ENCODE measurements at places on chromosomes 3 and 15.

GRCh38 chr15:35858707-35859106, 312.7 kb upstream of the DPH6 start:
- DNase-seq, result no peak

- peak; percentile 23 for DNase-seq
These were observed 56.4 kb downstream of the TMCC1 start for GRCh38 chr3:129837065-129837642.

GRCh38 chr3:9231937-9232336, 17.5 kb downstream of the SRGAP3 start:
- DNase-seq, result no peak

DNA sequence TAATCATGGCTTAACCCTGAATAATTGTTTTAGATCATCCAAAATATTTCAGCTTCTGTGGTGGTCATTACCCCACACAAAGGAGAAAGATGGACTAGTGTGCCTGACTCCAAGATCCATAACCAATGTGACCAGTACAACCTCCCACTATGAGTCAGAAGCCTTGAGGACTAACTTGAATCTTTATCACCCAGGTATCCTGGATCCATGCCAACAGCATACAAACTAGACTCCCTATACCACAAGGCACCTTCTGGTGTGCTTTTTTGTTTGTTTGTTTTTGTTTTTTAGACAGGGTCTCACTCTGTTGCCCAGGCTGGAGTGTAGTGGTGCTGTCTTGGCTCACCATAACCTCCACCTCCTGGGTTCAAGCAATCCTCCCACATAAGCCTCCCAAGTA, 317.7 kb downstream of the VPS13C start:
- no peak for DNase-seq

DNA sequence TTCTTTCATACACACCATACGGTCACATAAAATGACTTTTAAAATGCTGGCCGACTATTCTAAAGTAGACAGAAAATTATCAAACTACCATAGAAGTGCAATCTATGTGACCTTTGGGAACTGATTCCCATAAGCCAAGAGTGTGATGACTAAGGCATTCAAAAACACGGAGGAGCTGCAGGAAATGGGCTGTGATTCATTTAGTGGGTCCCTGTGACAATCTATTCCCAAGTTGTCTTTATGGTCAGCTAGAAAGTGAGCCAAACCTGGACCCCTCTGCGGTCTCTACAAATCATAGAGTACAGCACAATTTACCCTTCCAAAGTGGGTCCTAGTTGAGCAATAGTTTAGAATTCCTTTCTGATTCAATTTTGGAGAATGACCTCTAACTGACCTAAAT, 251.5 kb upstream of the CBLB start:
- DNase-seq, result no peak

- DNase-seq, result no peak
These were observed 18.3 kb upstream of the KCNMB3 start for GRCh38 chr3:179269152-179269707.

- peak; percentile 44 for DNase-seq
These were observed 63.0 kb downstream of the VPS8 start for GRCh38 chr3:184874709-184875644.

DNA sequence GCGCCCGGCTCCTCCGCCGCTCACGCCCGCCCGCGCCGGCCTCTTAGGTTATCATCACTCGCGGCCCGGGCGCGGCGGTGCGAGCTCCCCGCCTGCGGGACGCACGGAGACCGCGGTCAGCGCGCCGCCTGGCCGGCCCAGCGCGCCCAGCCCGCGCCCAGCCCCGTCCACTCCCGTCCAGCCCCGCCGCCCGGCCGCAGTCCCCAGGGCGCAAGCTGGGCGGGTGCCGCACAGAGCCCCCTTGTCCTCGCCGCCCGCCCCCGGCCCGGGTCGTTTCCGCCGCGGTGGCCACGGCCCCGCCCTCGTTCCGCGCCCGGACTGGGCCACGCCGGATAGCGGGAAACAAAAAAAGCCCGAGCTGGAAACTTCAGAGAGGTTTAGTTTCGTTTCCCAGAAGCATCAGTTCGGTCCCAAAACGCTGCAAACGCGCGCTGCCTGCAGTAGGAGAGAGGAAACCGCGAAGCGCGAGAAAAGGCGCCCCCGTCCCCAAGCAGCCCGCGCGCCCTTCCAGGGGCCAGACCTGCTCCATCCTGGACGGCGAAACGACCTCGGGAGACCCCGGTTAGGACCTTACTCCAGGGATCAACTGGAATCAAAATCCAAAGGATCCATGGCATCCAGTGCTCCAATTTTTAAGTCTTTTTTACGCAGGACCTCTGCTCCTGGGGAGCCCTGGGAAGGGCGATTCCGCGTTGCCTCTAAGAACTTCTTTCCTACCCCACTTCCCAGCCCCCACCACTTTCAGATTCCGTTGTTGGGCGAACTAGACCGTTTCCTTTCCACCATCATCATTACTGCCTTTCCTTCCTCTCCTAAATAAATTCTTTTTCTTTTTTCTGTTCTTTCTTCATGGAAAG, at the start of gene ATP10A:
Gene ATP10A, minus strand, starts transcription at position 217 of the 857 bp plus-strand sequence. CDS start 231 bp downstream, outside the sequence.
- DNase-seq, result peak; percentile 32

DNA sequence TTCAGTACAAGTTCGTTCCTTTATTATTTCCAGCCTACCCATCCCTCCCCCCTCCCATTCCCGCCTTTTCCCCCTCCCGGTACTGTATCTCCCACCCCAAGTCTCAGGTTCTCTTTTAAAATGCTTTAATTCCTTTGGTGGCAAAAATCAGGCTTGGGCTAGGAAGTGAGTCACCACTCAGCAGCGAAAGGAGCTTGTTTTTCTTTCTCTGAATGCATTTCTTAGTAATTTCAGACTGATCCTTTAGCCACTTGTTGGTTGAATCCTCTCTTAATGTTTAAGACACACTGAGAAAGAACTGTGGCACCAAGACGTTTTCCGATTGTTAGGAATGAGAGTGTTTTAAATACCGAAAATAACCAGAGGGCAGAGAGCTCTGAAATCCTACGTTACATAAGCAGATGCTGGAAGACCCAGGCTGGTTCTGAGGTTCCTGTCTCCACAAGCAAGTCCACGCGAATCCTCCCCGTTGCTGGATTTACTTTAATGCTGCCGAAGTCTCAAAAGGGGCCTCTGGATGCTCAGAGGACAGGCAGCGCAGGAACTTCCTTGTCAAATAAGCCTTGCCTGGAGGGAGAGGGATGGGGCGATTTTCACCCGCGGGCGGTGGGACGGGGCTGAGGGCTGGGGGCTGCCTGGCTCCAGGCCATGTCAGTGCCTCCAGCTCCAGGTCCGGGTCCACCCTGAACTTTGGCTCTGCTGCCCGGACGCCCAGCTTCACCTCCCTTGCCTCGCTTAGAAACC, 854 bp upstream of the COL8A1 start:
- peak; percentile 54 for DNase-seq

DNA sequence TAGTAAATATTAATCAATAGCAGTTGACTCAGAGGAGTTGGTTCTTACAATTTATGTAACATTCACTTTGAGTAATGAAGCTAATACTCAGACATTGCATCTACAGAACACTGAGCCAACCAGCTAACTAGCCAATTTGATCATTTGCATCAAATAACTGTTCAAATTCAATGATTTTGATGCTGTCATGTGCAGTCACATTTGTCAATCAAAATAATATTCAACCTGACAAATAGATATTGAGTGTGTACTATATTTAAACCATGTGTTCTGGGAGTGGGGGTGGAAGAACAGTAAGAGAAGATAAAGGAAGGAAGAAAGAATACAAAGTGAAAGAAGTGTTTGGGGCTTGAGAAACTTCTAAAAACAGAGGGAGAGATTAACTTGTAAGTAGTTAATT, 277.2 kb upstream of the ARHGEF26 start:
- DNase-seq, result no peak

GRCh38 chr3:153173758-153174516, 11.9 kb downstream of the RAP2B start:
- DNase-seq, result no peak

DNA sequence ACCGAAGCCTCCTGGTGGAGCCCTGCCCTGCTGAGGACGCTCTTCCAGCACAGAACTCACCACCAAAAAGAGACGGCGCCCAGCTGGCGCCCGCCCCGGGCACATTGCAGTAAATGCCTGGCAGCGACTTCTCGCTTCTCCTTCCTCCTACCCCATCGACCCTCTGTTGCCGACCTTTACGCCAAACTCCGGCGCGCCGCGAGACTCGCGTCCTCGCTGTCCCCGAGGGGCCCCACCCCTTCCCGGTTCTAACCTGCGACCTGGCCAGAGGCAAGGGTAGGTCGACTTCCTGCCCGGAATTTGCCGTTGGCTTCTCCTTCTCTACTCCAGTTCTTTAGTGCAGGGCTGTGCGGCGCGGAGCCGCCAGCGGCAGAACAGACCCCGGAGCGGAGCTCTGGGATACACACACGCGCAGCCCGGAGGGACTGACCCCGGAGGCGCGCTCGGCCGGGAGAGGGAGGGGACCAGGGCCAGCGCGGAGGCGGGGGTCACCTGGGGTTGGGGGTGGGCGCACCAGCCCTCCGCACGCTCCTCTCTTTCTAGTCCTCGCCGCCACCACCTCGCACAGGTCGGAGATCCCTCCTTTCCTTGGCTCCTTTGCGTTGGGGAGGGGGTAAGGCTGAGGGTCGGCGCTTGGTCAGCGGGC, 226.6 kb upstream of the AZI2 start:
- peak; percentile 68 for DNase-seq

GRCh38 chr3:101940521-101941317, 91.4 kb downstream of the NFKBIZ start:
- peak; percentile 50 for DNase-seq

DNA sequence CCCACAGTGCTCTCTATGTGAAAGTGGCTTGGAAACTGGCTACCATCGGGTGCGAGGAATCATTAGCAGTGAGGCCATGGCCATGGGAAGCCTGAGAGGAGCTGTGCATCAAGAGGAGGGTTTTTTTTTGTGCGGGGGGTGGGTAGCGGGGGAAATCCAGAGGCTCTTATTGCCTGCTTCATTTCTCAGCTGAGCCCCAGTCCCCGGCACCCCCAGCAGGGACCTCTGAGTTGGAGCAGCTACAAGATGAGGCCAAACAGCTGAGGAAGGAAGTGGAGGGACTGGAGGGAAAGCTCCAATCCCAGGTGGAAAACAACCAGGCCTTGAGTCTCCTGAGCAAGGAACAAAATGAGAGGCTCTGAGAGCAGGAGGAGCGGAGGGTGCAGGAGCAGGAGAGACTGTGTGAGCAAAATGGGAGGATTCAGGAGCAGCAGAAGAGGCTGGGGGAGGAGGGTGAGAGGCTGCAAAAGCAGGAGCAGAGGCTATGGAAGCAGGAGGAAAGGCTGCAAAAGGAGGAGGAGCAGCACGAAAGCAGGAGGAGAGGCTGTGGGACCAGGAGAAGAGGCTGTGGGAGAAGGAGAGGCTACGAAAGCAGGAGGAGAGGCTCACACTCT, 76.7 kb downstream of the ADAMTS7 start:
- DNase-seq, result no peak

DNA sequence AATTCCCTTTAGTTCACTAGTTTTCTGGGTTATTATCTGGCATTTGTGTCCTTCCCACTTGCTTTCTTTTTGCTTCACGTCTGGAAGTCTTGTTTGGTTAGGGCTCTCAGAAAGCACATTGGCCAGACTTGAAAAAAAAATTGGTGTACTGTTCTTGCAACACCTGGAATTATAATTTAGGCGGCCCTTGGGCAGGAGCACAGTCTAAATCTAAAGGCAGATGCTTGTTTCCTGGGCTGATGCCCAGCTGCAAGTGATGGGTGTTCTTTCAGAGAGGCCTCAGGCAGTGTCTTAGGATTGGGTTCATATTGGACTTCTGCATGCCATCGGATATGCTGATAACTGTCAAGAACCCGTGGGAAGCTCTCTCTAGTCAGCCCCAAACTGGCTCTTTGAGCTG, 521.5 kb downstream of the PDCD6IP start:
- DNase-seq, result no peak

DNA sequence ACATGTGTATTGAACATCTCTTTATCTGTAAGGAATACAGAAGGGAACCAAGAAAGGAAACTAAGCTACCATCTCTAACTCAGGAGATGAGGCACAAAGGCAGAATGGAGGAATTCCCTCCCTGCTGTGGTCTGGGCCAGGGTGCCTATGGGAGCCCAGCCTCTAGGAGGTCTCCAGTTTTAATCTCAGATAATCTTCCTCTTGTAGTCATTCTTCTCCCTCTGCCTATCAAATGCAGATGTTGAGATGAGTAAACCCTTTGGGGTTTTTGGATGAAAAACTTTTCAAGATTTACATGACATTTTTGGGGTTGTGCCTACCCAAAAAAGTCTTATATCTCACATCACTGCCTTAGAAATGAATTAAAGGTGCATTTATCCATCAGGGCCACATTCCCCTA, 23.3 kb downstream of the SCG5 start:
- DNase-seq, result no peak

GRCh38 chr15:85615930-85616329, 178.8 kb downstream of the KLHL25 start:
- no peak for DNase-seq

DNA sequence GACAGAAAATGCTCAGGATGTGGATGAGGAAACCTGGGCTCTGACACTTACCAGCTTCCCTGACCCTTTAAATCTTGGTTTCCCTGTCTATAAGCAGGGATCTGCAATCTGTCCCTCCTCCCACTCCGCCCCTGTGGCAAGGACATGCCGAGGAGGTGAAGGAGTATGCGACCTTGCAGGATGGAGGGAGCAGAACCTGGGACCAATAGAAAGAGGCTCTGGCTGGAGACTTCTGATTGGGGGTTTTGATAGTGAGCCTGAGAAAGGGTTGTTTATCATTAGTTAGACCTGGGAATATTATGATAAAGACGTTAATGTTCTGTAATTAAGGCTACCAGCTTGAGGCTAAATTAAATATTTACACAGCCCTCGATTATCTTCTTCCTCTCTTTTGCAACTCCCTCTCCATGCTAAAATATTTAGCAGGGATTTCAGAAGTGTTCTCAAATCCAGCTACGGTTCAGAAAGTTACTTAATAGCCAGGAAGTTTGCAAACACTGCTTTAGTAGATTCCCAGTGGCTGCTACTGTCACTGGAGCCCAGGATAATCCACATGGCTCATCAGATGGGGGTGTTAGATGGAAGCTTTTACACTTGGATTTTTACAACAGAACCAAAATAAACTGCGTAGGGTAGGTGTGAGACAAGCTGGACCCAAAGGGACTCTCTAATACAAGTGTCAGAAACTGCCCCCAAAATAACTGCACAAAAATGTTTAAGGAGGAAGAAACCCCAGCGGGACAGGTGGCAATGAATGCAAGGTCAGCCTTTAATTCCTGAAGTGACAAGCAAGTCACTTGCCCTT, 9.2 kb upstream of the PAQR5 start:
- DNase-seq, result no peak

- no peak for DNase-seq
These were observed 11.1 kb upstream of the LACTB start for GRCh38 chr15:63110428-63111026.

DNA sequence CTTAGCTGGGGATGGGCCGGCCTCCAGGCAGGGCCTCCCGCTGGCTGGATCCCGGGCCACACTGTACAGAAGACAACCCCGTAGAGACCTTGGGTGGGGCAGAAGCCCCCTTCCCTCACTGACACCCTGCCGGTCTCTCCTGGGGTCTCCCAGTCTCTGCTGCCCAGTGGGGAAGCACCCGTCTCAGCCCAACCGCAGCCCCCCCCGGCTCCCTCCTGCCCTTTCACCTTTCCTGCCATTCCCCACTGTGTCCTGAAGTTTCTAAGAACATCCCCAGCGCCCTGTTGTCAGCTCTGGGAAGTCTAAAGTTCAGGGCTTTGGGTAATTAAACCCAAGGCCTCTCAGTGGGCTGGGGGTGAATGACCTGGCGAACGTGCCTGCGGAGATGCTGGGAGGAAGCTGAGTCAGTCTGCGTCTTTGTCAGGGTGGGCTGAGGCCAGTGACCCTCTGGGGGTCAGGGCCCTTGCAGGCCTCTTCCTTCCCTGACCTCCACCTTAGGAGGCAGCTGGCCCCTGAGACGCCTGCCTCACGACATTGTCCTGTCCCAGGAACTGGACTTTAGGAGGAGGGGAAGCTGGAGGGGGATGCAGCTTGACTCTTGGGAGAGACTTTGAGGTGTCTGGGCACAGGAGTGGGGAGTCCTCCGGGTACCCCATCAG, 1.4 kb upstream of the SLC51A start:
- DNase-seq, result no peak
